Cortex of kidney (tissue), 1 donor: ENCODE measurements at places on chromosomes 4 and X.

DNA sequence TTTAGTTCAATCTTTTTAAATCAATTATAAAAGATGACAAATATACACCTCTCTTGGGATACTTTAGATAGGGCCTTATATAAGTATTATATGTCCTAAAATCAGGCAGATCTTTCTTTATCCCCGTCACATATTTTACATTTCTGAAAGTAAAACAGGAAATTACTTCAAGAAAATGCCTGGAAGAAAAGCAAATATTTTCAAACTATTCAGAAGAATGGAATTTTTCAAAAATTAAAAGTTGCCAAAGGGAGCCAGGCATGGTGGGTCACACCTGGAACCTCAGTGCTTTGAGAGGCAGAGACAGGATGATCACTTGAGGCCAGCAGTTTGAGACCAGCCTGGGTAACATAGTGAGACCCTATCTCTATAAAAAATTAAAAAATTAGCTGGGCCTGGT is 34.4 kb downstream of the MGARP start:
- no peak for DNase-seq

GRCh38 chrX:9566150-9566621 is 101.3 kb downstream of the TBL1X start:
- no peak for DNase-seq

GRCh38 chr4:186580669-186581068 is 25.3 kb upstream of the MTNR1A start:
- DNase-seq, result no peak

DNA sequence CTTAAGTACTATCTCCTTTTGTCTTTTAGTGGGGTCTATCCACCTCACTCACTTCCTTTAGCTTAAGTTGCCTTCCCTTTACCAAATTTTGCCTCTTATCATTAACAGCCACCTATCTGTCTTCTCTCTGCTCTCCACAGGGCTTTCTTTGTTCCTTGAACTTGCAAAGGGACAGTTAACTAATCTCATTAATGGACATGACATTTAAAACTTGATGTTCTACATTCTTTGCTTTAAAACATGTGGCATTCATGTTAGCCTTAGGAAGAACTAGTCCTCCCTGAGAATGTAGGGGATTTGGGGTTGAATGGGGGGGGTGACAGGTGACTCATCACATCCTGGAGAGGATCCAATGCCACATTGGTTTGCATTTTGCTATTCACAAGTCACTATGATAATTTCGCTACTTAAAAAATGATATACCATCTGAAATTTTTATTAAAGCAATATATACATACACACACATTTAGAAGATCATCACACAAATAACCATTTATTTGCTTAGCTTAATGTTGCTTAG is 41.0 kb upstream of the DMD start:
- DNase-seq, result no peak

DNA sequence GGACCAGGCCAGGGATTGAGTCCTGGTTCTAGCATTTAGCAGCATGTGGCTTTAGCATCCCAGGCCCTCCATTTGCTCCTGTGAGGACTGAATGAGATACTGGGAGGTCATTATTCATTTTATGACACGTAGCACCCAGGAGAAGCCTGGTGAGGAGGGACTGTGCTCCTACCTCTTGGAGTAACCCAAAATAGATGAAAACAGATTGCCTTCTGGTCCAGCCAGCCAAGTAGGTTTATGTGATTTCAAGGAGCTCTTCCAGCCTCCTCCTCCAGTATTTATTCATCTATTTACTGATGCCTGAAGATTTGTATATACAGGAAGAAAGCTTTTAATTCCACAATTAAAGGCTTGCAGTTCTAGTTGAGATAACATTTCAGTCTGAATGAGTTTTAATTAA is 109.3 kb downstream of the GATB start:
- no peak for DNase-seq

DNA sequence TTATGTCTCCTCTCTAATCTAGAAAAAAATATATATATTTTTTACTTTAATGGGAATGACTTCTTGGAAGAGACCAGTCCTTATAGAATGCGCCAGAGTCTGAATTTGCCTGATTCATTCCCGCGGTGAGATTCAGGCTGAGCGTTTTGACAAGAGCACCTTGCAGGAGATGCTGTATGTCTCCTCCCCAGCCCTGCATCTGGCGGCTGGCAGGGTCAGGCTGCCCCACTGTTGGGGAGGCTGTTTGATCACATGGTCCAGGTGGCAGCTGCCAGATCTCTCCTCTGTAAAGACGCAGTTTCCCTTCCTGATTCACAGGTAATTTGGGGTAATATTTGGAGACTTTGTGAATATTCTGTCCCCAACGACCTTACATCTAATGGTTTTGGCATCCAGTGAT is 9.7 kb downstream of the PDZD4 start:
- DNase-seq, result no peak

DNA sequence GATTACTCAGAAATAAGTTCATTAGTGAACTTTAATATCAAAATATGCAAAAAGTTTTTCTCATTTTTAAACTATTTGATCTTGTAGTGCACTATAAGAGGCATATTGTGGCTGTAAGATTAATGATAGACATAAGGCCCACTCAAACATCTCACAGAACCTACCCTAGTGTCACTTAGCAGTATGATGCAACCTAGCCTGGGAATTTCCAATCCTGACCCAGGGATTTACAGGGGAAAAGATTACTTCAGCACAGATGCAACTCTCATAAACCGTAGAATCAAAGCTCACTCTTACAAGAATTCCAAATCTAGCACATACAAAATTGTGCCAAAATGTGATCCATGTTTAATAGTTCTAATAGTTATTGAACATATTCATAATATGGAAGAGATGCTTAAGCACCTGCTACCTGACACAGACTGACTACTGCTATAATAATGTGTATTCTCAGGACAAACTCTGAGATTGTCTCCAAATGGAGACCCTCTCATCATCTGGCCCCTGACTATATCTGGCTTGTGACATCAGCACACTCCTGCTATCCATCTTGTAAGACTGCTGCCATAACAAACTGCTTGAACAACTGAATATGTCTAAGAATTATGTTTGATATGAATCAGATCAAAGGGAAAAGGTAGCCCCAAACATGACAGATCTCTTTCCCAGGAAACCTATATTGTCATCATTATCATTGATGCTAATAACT is 271.9 kb downstream of the PABPC4L start:
- DNase-seq, result no peak

- DNase-seq, result no peak
Observed at GRCh38 chrX:150870487-150871340, 27.8 kb downstream of the CD99L2 start.

DNA sequence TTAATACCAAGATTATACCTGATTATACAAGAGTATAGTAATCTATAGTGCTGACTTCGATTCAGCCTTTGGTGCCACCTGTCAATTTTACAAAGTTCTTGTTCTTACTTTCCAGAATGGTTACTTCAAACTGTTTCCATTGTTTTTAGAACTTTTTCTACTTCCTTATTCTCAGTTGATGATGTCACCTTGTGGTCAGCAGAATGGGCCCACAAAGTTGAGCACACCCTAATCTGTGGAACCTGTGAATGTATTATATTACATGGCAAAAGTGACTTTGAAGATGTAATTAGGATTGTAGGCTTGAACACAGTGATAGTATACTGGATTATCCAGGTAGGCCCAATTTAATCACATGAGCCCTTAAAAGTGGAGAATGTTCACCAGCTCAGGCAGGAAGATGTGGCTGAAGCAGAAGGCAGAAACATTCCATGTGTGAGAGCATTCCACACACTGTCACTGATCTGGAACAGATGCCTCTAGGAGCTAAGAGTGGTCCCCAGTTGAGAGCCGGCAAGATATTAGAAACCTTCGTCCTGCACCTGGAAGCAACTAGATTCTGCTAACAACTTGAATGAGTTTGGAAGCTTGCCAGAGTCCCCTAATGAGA is 6.3 kb upstream of the SGMS2 start:
- no peak for DNase-seq

DNA sequence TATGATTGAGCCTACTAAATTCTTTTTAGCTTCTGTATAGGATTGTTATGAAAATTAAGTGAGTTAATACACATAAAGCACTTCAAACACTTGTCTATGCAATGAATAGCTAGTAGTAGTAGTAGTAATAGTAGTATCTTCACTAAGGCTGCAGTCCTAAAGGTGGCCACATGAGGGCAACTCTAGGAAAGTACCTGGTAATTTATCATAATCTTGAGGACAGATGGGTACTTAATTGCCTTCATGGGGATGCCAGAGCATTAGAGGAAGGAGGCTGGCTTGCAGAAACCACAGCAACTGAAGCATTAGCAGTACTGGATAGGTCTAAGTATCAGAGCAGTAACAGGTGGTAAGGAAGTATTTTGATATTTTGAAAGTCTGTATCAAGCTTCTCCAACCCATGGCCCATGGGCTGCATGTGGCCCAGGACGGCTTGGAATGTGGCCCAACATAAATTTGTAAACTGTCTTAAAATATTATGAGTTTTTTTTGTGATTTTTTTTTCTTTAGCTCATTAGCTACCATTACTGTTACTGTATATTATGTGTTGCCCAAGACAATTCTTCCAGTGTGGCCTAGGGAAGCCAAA is 17.3 kb downstream of the NIPAL1 start:
- DNase-seq, result no peak

DNA sequence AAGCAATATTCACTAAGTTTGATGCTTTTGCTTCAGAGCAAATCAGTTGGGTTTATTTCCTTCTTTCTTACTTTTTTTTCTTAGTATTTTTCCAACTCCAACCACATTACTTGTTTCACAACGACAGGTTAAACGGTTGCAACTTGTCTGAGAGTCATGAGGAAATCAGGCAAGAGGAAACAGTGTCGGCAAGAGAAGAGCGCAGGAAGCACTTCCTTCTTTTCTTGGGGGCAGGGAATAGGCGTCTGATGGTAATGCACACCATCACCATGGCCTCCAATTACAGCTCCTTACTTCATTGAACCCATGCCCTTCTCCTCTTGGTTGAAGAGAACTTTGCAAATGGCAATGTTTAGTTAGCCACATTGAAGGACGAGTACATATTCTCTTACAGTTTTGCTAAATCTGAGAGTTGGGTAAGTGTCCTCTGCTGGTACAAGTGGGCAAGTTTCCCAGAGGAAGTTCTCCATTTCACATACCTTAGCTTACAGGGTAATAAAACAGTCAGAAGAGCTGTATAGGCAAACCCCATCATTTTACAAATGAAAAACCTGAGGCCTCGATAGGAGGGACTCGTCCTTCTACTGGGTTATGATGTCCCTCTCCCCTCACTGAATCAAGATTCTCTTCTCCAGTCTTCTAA is 8.3 kb upstream of the CXCL8 start:
- no peak for DNase-seq

GRCh38 chrX:11867610-11868345 is 109.7 kb downstream of the MSL3 start:
- no peak for DNase-seq

- DNase-seq, result no peak
Observed at GRCh38 chr4:180120068-180120467, 2123.1 kb upstream of the TENM3 start.

DNA sequence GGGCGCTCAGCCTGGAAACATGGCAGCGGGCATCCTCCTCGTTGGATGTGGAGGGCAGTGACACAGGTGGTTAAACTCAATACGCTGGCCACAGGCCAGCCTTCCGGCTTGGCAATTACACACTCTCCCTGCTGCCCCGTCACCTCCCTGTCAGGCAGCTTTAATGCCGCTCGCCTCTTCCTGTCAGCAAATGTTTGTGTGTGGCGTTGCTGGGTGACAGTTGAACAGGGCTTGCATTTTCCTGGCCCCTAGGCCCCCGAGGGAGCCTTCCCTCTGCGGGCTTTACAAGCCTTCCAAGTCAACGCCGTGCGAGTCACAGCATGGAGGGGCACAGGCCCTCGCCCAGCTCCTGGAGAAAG is 620.0 kb downstream of the BCOR start:
- DNase-seq, result no peak

GRCh38 chrX:48696909-48697727 is 584 bp downstream of the SUV39H1 start:
- DNase-seq, result no peak

DNA sequence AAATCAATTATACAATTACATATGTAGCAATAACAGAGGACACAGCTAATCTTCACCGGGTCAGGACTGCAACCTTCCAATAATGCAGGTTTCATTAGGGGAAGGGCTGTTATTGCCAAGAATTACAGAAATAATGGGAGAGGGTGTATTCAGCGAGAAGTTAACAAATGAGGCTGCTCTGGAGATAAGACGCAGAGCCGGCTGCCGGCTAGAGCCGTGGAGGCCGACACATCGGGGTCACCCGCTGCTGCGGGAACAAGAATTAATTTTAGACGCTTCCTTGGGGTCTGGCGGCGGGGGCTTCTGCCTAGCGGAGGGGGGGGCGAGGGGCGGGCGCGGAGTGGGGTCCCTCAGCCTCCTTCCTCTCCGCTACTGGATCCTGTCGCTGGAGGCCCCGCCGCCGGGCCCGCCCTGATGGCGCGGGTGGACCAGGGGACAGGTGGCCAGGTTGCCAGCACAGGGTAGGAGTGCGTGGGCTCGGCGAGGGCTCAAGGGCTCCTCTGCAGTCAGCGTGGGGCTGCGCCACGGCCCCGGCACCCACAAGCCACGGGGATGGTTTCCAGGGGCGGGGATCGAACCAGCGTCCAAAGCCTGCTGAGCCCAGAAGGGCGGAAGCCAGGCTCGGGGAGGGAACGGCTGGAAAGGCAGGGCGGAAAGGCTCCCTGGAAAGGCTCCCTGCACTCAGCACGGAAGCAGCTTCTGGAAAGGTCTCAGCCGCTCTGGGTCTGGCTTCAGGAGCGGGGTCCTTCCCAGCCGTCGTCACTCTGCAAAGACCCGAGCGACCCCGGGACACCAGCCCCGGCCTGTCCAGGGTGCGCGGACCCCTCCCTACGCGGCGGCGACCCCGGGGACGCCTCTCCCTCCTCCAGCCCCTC is 113.8 kb upstream of the NKX1-1 start:
- DNase-seq, result no peak

DNA sequence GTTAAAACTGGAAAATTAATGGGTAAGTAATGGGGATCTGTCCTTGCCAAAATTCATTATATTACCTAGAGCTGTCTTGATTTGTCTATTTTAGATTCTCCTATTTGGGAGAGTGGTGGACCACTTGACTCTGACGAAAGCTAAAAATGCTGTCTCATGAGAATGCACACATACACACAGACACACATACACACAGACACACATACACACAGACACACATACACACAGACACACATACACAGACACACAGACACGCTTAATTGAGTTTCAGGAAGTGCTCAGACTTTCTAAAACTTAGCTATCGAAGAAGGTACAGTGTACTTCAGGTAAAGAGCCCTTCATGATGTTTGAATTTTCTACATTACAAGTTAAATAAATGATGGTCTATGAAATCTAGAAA is 279.5 kb downstream of the ANKRD50 start:
- no peak for DNase-seq
